ENCODE measurements at places on chromosomes 13 and 19.

DNA sequence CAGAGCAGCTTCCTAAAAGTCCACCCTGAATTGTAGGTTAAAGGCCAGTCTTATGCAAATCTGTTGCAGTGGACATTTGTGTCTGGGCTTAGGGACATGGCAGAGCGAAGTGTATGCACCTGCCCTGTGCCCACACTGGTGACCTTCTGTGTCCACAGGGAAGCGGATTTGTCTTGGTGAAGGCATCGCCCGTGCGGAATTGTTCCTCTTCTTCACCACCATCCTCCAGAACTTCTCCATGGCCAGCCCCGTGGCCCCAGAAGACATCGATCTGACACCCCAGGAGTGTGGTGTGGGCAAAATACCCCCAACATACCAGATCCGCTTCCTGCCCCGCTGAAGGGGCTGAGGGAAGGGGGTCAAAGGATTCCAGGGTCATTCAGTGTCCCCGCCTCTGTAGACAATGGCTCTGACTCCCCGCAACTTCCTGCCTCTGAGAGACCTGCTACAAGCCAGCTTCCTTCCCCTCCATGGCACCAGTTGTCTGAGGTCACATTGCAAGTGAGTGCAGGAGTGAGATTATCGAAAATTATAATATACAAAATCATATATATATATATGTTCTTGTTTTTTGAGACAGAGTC lies 25.5 kb downstream of the CYP2B6 start:
- no peak for DNase-seq

- no peak for DNase-seq
These were observed 40.3 kb downstream of the RCBTB2 start for GRCh38 chr13:48492470-48493065.

DNA sequence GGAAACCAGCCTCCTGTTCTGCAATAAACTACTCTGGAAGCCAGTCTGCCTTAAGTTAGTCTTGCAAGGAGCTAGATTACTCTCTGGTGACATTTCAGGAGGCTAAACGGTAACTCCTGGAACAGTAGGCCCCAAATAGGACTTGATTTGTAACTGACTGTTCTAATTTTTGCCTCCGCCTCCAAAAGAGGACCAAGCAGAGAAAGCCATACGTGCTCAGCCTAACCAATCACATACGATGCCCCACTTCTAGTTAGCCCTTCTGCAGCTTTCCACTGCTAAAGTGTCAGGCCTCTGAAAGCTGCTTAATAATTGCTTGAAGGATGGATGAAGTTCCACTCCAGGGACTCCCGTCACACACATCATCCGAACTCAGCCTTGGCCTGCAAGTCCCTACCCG lies 744 bp downstream of the ZNF805 start:
- DNase-seq: no peak

GRCh38 chr13:73767191-73767741 lies 366.9 kb downstream of the KLF12 start:
- peak; percentile 10 for DNase-seq

DNA sequence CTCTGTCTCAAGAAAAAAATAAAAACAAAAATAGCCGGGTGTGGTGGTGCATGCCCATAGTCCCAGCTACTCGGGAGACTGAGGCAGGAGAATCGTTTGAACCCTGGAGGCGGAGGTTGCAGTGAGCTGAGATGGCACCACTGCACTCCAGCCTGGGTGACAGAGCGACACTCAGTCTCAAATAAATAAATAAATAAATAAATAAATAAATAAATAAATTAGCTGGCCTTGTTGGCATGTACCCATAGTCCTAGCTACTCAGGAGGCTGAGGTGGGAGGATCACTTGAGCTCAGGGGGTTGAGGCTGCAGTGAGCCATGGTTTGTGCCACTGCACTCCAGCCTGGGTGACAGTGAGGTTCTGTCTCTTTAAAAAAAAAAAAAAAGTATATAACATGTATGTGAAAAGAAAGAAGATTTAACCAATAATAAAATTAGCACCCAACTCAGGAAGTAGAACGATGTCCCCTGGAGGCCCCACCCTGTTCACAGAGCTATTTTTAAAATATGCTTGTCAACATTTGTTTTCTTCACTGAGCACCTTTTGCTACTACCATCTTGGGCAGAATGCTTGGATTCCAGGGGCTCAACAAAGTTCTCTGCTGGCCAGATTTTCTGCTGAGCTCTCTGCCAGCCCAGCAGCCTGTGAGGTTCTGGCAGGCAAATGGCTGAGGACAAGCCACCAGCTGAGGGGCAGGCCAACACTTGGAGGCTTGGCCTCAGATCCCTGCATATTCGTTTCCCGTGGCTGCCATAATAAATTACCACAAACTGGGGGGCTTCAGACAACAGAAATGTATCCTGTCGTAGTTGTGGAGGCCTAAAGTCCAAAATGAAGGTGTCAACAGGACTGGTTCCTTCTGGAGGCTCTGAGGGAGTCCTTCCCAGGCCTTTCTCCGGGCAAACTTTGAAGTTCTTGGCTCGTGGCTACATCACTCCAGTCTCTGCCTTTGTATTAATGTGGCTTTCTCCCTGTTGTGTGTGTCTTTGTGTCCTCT lies 5.2 kb downstream of the SLC25A42 start:
- no peak for DNase-seq

GRCh38 chr13:60165391-60166099 lies 1.8 kb upstream of the DIAPH3 start:
- DNase-seq: no peak

DNA sequence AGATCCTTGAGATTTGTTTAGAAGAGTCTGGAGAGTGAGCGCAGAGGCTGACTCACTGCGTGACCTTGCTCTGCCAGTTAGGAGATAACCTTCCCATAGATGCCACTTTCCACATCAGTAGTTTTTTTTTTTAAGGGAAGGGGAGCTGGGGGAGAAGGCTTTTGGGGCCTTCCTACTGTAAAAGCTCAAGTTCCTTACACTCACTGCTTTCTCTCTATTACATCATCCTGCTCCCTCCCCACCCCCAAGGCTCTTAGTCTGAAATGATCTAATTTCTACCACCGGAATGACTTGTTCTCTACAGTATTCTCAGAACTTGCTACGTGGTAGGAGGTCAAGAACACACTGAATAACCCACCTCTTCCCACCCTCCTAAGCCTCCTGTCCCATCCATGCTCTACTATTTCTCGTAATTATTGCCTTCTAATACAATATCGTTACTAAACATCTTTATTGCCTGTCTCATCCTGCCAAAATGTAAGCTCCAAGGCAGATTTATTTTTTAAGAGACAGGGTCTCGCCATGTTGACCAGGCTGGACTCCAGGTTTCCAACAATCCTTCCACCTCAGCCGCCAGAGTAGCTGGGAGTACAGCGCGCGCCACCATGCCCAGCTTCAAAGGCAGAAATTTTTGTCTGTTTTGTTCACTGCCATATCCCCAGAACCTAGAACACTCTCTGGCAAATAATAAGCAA lies 1.2 kb downstream of the LONP1 start:
- peak; percentile 52 for DNase-seq

DNA sequence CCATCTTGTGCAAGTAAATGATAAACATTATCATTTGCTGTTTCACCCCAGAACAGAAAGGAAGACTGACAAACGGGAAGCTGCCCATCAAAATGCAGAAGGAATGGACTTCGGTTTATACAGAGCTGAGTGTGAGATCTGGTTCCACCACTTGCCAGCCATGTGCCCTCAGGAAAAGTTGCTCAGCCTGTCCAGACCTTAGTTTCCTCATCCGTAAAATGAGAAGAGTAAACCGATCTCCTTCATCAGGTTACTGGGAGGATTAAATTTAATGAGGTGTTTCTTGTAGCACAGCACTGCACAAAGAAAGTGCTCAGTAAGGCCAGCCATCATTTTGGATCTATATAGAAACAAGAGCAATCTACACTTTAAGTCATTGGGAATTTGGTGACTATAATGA lies 36.7 kb upstream of the SERP2 start:
- DNase-seq: no peak

DNA sequence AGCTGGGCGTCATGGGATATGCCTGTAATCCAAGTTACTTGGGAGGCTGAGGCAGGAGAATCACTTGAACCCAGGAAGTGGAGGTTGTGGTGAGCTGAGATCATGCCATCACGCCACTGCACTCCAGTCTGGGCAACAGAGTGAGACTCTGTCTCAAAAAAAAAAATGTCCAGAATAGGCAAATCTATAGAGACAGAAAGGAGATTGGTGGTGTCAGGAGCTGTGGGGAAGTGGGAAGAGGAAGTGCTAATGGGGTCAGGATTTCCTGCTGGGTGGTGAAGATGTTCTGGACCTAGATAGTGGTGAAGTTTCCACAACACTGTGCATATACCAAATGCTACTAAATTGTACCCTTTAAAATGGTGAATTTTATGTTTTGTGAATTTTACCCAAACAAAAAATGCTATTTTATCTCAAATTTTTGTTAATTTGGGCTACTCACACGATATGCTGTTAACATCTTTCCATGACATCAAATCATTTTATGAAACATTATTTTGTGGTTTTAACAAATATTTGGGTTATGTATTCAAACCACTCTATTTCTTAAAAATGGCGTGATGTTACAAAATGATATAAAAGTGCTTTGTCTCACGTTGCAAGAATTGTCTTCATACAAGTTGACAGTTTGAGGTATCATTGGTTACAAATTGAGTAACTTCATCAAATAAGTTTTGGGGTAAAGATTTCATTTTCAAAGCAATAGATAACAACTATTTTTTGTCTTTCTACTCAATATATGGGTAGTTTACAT lies 7.4 kb upstream of the CYP4F3 start:
- no peak for DNase-seq

GRCh38 chr13:21668732-21669275 lies 2.1 kb upstream of the FGF9 start:
- no peak for DNase-seq

- no peak for DNase-seq
These were observed 32.5 kb upstream of the IRS2 start for GRCh38 chr13:109818886-109819285.

GRCh38 chr19:55461974-55462626 lies 658 bp upstream of the ISOC2 start:
- no peak for DNase-seq

GRCh38 chr19:33407140-33407551 lies 33.6 kb downstream of the CEBPG start:
- DNase-seq: no peak

- DNase-seq: no peak
These were observed 650.8 kb upstream of the GPC6 start for GRCh38 chr13:92575777-92576176.

DNA sequence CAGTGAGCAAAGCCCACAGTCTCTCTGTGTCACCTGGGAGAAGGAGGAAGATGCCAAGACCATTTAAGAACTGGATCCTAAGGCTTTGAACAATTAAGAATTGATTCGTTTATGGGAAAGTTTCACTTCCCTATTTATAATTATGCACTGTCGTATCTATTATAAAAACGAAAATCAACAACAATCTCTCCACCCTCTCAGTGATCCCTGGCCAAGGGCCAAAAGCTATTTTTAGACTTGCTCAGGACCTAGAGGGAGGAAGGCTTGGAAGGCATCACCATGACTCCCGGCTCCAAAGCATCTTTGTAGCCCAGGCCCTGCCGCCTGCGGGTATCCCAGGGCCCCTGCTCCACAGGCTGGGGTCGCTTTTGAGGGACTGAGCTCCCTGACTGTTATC lies 1.3 kb downstream of the RHPN2 start:
- no peak for DNase-seq

- no peak for DNase-seq
These were observed 17.1 kb downstream of the CLN5 start for GRCh38 chr13:77009011-77009410.

DNA sequence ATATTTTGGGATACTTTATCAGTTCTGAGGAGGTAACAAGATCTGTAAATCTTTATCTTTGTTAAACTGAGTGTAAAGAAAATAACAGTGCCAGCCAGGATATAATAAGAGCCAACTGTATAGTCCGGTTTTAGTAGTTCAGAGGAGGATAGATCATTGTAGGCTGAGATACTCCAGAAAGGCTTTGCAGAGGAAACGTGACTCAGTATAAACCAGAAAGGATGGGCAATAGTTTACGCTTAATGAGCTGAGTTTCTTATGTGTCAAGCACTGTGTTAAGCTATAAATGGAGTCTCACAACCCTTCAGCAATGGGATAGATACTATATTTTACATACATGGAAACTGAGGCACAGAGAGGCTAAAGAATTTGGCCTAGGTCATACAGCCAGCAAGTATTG lies 3.8 kb downstream of the RFXAP start:
- no peak for DNase-seq

DNA sequence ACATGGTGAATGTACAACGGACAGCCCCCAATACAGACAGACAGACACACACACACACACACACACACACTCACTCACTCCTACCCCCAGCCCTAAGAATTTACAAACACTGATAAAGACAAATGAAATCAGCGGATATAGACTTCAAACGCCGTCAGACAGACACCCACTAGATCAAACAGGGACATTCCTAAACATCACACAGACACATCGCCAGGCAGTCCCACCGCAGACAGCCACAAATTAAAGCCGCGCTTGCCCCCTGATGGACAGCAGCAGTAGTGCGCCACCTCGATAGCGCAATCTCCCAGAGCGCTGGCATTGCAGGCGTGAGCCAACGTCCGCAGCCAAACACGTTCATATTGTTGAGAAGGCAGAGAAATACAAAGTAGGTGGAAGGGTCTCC lies 24.7 kb upstream of the ADGRE1 start:
- peak; percentile 30 for DNase-seq

DNA sequence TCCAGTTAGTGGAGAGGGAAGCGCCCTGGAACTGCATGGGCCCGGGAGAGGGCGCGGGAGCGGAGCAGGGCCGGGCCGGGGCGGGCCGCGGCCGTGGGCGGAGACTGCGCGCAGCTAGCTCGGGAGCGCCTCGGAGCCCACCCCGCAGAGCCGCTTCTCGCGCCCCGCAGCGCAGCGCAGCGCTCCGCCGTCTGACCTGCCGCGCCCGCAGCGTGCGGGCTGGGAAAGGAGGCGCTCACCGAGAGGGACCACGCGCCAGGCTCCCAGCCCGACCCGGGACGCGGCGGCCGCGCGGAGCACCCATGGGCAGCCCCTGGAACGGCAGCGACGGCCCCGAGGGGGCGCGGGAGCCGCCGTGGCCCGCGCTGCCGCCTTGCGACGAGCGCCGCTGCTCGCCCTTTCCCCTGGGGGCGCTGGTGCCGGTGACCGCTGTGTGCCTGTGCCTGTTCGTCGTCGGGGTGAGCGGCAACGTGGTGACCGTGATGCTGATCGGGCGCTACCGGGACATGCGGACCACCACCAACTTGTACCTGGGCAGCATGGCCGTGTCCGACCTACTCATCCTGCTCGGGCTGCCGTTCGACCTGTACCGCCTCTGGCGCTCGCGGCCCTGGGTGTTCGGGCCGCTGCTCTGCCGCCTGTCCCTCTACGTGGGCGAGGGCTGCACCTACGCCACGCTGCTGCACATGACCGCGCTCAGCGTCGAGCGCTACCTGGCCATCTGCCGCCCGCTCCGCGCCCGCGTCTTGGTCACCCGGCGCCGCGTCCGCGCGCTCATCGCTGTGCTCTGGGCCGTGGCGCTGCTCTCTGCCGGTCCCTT lies at the start of gene MLNR:
Gene MLNR, plus strand, starts transcription at position 303 of the 820 bp plus-strand sequence. Its CDS starts 0 bp downstream, at position 303.
- no peak for DNase-seq

DNA sequence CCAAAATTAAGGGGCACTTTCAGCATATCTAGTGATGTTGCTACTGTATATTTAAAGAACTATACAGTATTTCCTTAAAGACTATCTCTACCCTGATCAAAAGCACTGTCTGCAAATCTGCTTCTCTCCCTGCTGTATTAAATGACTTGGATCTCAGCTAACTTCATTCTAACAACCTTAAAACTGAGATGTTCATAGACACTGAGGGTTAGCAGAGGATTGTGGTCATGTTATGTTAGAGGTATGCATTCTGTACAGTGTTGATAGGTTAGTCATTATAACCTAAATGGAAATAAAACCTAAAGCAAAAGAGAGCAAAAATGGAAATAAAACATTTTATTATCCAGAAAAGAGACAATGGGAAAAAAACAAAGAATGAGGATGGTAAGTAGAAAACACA lies 9.9 kb downstream of the GPR183 start:
- no peak for DNase-seq
